ENCODE measurements at places on chromosomes 1 and 21. TPM values are rescaled to one million over a fixed set of nuclear protein-coding genes. Genes with fewer than 3 reads are reported as not detected.

- H3K36me3 ChIP-seq: no peaks in the 10 kb centered on the region
Measured at GRCh38 chr1:119485201-119485600, 21.8 kb upstream of the HSD3B1 start.

Gene SPRR4
- total RNA-seq: not detected

Gene RERE
- 80.3 TPM for total RNA-seq

Gene ST6GALNAC3
- total RNA-seq: 21.1 TPM

Gene TMEM52
- total RNA-seq: 5.9 TPM

GRCh38 chr1:55382806-55383305 is 167.7 kb upstream of the USP24 start:
- no peaks in the 10 kb centered on the region for H3K27me3 ChIP-seq
- no peak overlapping the region for H3K27ac ChIP-seq
- no peaks in the 10 kb centered on the region for H3K36me3 ChIP-seq
- no peaks in the 10 kb centered on the region for H3K4me1 ChIP-seq
- no peak for DNase-seq
- H3K4me3 ChIP-seq: no peak overlapping the region

GRCh38 chr1:238346340-238346739 is 455.6 kb upstream of the ZP4 start:
- no peaks in the 10 kb centered on the region for H3K27me3 ChIP-seq
- no peak overlapping the region for H3K27ac ChIP-seq
- H3K4me3 ChIP-seq: no peak overlapping the region
- no peaks in the 10 kb centered on the region for H3K36me3 ChIP-seq
- H3K4me1 ChIP-seq: no peaks in the 10 kb centered on the region

Gene LRRC7
- total RNA-seq: not detected

Gene PLA2G2A
- 515 TPM for total RNA-seq

DNA sequence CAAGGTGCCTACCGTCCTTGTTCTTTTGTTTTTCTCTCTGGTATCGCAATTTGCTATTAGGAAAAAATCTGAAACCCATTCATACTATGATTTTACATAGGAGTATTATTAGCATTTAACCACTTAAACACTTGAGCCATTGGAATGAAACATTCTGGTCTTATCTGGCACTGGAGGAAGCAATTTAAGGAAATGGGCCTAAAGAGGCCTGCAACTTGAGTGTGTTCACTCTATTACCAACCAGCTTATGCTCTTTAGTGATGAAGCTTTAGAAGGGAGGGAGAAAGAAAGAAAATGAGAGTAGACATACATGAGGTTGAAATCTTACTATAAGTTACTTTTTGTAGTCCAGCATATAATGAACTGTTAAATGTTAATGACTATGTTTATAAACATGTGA is 5.7 kb downstream of the GJA5 start:
- no peak overlapping the region for H3K27ac ChIP-seq
- DNase-seq: no peak
- no peaks in the 10 kb centered on the region for H3K4me1 ChIP-seq
- no peaks in the 10 kb centered on the region for H3K36me3 ChIP-seq
- H3K4me3 ChIP-seq: no peak overlapping the region

Gene ATP6V1G3
- total RNA-seq: not detected

DNA sequence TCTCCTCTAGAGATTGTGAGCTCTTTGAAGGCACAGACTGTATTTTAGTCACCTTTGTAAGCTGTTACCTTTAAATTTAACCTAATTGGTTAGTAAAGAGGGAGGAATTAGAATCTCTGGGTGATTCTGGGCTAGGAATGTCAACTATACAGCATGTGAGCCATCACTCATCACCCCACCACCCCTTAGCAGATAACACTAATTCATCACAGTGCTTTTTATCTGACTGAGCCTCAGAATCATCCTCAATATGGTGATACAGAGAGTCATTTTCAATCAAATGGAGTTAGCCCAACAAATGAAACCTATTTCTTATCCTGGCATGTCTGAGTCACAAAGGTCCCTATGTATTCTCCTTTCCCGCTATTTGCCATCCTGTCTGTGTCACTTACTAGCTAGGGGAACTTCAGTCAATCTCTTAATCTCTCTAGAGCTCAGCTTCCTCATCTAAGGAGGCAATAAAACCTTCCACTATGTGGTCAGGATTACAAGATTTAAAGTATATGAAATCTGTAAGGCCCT is 13.3 kb downstream of the KCNJ10 start:
- DNase-seq: no peak
- no peak overlapping the region for H3K27ac ChIP-seq
- no peaks in the 10 kb centered on the region for H3K4me1 ChIP-seq

GRCh38 chr21:32331444-32332305 is 33.0 kb downstream of the MRAP start:
- no peak for DNase-seq
- no peaks in the 10 kb centered on the region for H3K4me1 ChIP-seq
- H3K4me3 ChIP-seq: no peak overlapping the region
- H3K36me3 ChIP-seq: peaks cover 32% of the 10 kb centered on the region
- H3K27ac ChIP-seq: no peak overlapping the region
- H3K27me3 ChIP-seq: no peaks in the 10 kb centered on the region

Gene MEX3A
- total RNA-seq: 1.2 TPM

DNA sequence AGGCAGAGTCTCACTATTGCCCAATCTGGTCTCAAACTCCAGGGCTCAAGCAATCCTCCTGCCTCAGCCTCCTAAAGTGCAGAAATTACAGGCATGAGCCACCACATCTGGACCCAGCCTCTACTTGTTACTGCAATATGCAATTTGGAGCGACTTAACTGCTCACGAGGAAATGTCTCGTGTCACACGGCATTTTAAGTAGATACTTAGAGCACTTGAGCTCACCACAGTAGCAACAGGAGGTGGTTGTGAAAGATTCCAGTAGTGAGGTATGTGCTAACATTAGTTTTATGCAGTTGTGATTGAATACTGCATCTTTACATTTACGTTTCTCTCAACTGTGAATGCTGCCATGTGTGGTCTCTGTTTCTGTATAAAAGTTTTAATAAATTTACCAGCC is 5.8 kb upstream of the NDUFV3 start:
- H3K4me1 ChIP-seq: peaks cover 2% of the 10 kb centered on the region
- no peaks in the 10 kb centered on the region for H3K27me3 ChIP-seq
- DNase-seq: no peak
- no peak overlapping the region for H3K27ac ChIP-seq
